ENCODE measurements at places on chromosomes 5 and 9.

GRCh38 chr5:43854697-43855292 is 251.8 kb downstream of the NNT start:
- no peak for DNase-seq

DNA sequence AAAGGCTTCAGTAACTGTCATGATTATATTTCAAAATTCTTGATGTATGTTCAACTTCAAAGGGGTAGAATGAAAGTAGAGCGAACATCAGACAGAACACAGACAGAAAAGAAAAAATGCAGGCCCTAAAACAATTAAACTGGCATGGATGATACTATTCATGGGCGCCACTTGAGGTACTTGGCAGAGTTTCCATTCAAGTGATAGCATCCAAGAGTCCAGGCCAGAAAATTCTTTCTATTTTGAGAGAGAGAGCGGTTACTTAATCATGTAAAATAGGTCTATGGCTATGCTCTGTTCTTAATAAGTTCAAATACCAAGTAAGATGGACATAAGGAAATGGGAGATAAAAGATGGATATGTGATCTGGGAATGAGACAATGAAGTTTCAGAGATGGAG is 21.4 kb upstream of the PRR16 start:
- DNase-seq = no peak

DNA sequence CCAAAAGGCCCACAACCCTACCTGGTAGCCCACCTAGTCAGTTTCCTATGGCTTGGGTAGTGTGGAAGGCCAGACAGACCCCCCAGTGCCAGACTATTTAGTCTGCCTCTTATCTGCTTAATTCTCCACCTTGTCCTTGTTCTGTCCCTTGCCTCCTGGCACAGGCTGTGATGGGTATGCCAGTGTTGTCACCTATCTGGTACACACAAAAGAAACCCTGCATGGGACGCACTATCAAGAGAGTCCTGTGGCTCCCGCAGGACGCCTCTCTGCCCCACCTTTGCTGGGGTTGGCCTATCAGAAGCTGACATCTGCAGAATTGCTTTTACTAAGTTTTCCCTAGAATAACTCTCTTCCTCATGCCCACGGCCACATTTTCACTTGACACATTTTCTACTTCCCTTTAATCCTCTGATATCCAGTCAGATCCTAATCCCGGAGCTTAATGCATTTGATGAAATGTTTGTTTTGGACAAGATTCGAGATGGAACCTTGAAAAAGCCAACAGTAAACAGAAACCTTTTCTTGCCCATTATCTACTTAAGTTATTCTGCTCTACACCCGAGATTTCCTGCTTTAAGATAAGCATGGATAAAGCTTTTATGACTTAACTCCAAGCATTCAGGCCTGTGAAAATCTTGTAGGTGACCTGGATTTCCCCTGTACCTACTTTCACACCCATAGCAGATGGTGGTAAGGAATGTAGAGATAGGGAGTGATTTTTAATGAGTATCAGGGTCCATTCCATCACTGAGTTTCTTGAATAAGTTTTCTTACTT is 468.5 kb downstream of the ZNF608 start:
- no peak for DNase-seq

DNA sequence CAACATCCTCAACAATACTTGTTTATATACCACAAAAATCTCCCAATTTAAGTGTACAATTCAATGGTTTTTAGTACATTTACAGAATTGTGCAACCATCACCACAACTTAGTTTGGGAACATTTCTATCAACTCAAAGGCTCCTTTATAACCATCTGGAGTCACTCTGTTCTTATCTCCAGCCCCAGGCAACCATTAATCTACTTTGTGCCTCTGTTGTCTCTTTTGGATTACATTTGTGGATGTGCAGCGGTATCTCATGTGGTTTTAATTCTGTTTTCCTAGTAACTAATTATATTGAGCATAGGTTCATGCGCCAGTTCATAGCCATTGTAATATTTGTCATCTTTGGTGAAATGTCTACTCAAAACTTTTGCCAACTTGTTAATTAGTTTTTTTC is 14.4 kb downstream of the ADAMTS19 start:
- no peak for DNase-seq

DNA sequence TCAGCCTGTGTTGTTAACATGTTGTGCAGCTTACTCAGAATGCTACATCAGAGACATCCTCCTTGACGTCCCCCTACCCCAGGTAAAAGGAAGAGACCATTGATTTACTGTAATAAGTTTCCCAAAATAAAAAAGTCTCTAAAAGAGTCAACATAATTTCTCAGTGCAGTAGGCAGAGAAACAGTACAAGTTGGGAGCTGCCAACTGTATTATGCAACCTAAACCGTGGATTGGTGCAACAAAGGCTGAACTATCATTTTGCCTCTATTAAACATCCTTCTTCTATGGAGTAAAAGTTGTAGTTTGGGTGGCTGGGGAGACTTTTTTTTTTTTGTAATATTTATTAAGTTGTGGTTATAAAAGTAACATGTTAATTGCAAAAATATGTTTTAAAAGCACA is 208.0 kb downstream of the NR3C1 start:
- no peak for DNase-seq

GRCh38 chr9:69198521-69199220 is 24.6 kb downstream of the TJP2 start:
- DNase-seq = no peak

- no peak for DNase-seq
Observed at GRCh38 chr5:50463726-50464125, 22.6 kb upstream of the EMB start.

DNA sequence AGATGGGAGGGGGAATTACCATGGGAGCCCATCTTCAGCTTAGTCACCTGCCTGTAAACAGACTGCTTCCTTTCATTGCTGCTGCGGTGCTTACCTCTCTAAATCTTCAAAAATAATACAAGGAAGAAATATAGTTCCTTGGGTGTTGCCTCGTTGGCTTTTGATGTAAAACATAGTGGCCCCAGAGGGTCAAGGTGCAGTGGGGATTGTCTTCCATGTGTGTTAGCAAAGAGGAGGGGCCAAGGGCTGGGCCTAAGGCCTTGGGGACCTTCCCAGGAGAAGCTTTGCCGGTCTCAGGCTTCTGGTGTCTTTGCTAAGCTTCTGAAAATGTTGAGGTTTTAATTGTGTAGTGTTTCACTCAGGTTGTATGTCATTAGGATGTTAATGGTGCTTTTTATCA is 90.0 kb downstream of the PDE8B start:
- DNase-seq = no peak

DNA sequence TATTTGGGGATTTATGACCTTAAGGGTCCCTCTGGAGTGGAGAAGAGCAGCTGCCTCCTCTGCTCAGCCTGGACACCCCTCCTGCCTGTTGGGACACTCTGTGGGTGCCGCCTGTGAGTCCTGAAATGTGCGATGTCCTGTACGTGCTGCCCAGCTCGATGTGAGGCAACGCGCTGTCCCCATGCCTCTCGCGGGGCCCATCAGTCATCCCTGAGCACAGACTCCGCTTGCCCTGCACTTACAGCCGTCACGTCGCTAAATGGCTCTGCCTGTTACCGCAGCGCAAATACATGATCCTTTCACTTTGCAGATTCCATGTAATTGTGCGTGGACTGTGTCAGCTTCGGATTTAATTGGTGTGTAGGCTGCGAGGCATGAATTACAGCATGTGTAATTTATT is 27.1 kb downstream of the IRX4 start:
- no peak for DNase-seq

- peak; percentile 5 for DNase-seq
Observed at GRCh38 chr9:101418518-101419430, 16.8 kb downstream of the ALDOB start.

DNA sequence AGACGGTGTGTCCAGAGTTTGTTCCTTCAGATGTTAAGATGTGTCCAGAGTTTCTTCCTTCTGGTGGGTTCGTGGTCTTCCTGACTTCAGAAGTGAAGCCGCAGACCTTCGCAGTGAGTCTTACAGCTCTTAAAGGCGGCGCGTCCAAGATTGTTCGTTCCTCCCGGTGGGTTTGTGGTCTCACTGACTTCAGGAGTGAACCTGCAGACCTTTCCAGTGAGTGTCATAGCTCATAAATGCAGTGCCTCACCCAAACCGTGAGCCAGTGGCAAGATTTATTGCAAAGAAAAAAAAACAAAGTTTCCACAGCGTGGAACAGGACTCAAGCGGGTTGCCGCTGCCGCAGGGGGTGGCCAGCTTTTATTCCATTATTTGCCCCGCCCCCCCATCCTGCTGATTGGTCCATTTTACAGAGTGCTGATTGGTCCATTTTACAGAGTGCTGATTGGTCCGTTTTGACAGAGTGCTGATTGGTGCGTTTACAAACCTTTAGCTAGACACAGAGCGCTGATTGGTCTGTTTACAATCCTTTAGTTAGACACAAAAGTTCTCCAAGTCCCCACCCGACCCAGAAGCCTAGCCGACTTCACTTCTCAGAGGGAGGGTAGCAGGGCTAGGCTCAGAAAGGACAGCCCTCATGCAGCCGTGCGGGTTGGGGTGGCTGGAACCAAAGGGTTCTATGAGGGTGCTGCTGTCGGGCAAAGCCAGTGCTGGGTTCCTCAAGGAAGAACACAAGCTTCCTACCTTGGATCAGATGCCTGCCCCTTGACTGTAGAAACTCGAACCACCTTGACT is 9.1 kb upstream of the RNF130 start:
- no peak for DNase-seq

GRCh38 chr5:151643388-151643787 is 43.3 kb downstream of the SPARC start:
- no peak for DNase-seq

DNA sequence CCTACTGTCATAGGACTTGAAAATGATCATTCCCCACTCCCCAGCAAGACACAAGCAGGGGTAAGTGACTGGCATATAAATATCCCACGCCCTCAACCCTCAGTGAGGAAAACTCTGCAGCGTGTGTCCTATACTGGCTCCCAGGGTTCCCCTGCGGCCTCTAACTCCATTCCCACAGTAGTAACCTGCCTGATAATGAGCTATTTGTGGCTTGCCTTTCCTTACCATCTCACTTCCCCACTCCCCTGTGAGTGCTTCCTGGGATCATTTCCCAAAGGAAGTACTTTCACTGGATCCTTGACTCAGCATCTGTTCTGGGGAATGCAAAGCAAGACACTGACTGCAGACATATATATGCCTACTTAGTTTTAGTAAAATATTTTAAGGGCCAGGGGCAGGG is 14.3 kb downstream of the CDC14B start:
- DNase-seq = no peak

GRCh38 chr5:152990649-152991048 is 499.8 kb upstream of the GRIA1 start:
- DNase-seq = no peak

GRCh38 chr9:4105183-4105582 is 194.7 kb downstream of the GLIS3 start:
- DNase-seq = no peak

DNA sequence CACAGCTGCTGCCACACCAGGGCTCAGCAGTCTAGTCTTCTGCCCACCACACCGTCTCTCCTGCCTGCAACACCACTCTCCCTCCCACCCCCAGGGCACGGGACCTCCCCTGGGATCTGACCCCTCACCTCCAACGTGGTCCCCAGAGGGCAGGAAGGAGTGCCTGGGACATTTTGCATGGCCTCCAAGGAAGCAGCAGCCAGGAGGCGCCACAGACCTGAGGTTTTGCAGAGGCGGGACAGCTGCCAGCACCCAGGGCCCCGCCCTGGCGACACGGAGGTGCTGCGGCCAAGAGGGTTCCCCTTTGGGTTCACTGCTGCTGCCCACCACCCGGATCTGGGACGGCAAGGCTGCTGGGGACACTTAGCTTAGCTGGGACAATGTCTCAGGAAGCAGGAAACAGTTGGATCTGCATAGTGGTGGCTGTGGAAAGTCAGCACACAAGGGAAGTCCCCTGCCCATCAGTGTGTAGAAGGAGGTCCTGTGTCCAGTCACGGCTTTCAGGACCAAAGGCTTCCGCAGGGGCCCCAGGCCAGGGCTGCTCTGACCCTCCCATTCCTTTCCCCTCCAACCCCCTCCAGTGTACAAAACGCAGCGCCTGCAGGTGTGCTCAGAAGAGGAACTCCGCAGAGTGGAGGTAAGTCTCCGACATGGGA is 13.8 kb downstream of the PROP1 start:
- DNase-seq = no peak

DNA sequence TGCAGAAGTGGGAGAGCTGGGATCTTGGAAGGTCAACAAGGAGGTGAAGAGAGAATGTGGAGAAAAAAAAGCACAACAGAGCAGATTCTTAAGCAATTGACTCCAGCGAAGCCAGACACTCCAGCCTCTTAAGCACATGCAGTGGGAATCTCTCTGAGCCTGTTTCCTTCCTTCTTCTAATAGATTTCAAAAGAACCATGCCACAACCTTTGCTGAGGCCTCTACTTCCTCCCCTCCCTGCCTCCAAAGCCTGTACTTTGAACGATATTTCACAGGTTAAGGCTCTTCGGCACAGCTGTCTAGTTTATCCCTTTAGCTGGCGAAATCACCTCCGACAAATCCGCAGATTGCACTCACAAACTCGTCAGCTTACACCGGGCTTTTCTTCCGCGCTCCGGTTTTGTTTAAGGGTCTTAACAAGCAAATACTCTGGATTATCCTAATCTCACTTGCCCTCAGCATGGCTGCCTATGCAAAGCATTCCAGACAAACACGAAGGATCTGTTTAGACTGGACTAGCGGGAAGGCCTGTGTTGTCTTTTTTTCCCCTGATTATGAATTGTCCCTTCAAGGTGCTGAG is 211.6 kb upstream of the PANK3 start:
- no peak for DNase-seq

GRCh38 chr5:40575921-40576320 is 103.8 kb upstream of the PTGER4 start:
- no peak for DNase-seq

DNA sequence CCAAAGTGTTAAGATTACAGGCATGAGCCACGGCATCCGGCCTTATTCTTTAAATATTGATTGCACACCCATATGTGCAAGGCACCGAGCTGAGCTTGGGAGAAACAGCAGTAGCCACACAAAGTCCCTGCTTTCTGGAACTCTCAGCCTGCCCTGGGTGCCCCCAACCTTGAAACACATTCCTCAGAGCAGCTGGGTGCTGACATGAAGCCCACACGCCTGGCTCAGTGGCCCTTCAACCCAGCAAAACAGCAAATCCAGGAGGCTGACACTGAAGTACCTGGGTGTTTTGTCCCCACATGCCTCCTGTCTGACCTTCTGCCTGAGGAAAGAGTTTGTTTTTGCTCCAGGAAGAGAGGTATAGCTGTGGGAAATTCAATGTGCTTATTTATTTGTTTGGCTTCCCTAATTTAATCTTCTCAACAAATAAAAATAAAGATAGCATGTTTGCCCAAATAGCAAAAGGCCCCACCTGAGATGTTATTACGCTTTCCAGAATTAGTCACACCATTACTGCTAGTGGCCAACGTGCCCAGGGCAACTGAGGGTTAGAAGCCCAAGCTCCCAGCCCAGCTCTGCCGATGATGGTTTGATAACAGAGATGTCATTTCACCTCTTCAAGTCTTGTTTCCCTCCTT is 13.4 kb upstream of the TCOF1 start:
- DNase-seq = no peak

DNA sequence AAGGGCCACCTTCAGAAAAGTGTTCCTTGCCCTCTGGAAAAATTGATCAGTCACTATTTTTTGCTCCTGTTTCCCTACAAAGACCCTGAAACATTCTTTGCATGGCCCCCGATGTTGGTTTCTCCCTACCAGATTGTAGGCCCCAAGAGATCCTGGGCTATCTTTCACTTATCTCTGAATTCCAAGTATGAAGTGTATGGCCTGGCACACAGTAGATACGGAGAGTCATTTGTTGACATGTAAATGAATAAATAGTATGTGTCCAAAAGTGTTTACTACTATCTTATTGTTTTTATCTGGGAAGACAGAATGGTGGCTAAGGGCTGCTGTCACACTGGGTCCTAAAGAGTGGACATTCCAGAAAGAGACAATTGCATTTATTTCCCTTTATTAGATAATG is 7.4 kb upstream of the ANKDD1B start:
- DNase-seq = no peak

GRCh38 chr9:109863961-109864360 is 84.0 kb downstream of the PALM2AKAP2 start:
- DNase-seq = no peak

Measured in fibroblast of skin of left biceps (primary cell).